Nephron progenitor cell (in vitro differentiated cells): ENCODE measurements at places on chromosomes 5 and 9.

DNA sequence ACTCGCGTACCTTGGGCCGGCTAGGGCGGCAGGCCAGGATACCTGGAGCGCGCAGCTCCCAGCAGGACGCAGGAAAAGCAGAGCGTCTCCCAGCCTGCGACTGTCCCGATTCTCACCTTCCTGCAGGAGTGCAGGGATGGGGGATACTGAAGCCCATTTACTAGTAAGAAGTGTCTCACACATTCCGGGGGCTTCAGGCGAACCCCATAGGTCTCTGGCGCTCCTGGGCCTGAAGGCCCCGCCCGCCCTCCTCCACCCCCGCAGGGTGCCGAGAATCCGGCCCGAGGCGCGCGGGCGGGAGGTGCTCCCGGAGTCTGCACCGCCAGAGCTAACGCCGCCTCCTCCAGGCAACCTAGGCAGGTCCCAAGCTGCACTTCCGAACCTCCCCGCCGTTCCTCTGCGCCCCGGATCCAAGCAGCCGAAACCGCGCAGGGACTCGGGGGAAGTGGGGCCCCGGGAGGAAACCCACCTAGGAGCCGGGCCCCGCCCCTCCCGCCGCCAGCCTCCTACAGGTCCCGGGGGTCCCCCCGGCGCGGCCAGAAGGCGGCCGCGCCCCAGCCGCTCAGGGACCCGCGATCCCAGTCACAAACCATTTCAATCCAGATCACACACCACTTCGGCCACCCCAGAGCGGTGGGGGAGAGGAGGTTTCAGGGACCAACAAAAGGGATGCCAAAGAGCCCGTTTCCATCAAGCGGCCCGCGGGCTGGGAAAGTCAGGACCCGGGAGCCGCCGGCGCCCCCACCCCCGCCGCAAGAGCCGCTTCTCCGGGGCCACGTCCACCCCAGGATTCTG is 1.2 kb downstream of the ROR2 start:
- DNase-seq: peak; percentile 76

- peak; percentile 31 for DNase-seq
Measured at GRCh38 chr5:76337953-76338451, 65.1 kb upstream of the IQGAP2 start.

- no peak for DNase-seq
Measured at GRCh38 chr5:136038635-136039034, 9.8 kb downstream of the TGFBI start.

DNA sequence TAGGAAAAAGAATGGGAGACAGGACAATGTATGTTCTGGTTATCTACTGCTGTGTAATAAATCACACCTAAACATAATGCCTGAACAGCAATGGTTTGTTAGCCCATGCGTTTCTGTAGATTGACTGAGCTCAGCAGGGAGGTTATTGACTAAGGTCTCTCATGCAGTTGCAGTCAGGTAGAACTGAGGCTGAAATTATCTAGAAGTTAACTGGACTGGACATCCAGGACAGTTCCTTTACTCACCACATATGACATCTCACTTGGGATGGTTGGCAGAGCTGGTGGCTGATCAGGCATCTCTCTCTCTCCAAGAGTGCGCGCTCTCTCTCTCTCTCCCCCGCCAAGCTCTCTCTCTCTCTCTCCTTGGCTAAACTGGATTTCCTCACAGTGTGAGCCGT is 8.9 kb upstream of the FOXB2 start:
- no peak for DNase-seq

GRCh38 chr9:116102596-116102995 is 51.0 kb upstream of the PAPPA start:
- no peak for DNase-seq

GRCh38 chr5:90557391-90557790 is 1.2 kb upstream of the ADGRV1 start:
- no peak for DNase-seq

- no peak for DNase-seq
Measured at GRCh38 chr9:130806327-130806716, 28.7 kb upstream of the ABL1 start.
